Cortex of kidney (tissue), 1 donor: ENCODE measurements at places on chromosomes 6 and 20.

GRCh38 chr6:42505385-42505718, 53.6 kb upstream of the TRERF1 start:
- DNase-seq, result no peak

- DNase-seq, result no peak
These were observed 144.5 kb upstream of the MCHR2 start for GRCh38 chr6:100138346-100139022.

- DNase-seq, result no peak
These were observed 150.7 kb upstream of the BTBD3 start for GRCh38 chr20:11766961-11767360.

DNA sequence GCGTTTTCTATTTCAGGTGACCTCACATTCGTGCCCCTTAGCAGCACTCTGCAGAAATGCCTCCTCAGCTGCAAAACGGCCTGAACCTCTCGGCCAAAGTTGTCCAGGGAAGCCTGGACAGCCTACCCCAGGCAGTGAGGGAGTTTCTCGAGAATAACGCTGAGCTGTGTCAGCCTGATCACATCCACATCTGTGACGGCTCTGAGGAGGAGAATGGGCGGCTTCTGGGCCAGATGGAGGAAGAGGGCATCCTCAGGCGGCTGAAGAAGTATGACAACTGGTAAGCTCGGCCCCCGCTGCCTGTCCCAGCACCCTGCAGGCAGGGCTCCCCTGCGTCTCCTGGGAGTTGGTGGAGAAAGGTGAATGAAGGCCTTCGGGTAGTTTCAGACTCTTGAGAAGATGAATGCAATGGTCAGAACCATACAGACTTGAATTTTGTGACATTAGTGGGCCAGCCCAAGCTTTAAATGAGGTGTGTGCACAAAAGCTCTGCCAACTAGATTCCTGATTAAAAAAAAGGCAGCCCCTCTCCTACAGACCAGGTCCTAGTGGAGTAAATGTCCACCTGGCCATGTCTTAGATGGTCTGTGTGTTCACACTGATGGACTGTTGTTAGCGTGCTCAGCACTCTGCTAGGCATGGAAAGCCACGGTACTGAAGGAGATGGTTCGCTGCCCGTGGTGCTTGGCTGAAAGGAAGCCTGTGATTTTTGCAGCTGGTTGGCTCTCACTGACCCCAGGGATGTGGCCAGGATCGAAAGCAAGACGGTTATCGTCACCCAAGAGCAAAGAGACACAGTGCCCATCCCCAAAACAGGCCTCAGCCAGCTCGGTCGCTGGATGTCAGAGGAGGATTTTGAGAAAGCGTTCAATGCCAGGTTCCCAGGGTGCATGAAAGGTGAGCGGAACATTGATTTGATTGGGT, 708 bp downstream of the PCK1 start:
- DNase-seq, result no peak

- no peak for DNase-seq
These were observed 966.6 kb upstream of the SLC35B3 start for GRCh38 chr6:9401960-9402359.

DNA sequence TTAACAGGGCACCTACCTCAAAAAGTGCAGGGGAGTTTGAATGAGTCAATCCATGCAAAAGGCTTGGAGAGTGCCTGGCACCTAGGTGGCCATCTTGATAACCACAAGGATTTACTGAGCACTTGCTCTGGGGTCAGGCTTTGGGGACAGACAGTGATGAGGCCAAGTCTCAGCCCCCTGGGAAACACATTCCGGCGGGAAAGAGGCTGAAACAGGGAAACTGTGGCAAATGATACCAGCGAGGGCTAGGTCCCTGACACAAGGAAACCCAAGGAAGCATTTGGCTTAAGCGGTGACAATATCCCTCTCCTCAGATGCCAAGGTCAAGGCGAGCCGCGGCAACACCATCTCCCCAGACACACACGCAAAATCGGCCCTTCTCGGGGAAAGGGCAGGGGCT, 527 bp upstream of the DOK5 start:
- no peak for DNase-seq

- DNase-seq, result no peak
These were observed 17.8 kb downstream of the MTG2 start for GRCh38 chr20:62200491-62201172.

GRCh38 chr20:1777476-1777820, 117.8 kb upstream of the SIRPA start:
- DNase-seq, result no peak

GRCh38 chr20:55488593-55488992, 516.7 kb downstream of the CBLN4 start:
- no peak for DNase-seq

DNA sequence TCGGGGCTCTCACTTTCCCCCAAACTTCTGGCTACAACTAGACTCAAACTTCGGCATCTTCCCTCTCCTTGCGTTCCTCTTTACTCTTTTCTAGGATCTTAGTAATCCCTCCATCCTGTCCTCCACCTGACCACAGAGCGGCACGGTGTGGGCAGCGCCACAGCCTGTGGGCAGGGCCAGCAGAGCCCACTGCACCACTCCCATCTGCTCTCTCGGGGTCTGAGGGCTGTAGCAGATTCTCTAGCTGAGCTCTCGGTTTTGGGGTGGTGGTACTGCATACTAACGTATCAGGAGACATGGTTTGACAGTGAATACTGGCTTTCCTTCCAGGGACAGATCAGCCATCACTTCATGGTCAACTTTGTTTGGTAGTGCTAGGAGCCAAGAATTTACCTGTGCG, 57.4 kb downstream of the EZR start:
- DNase-seq, result no peak

GRCh38 chr20:45444050-45444449, 25.5 kb upstream of the WFDC2 start:
- DNase-seq, result no peak
